IMR-90 (cell line): ENCODE measurements at places on chromosomes 12 and 14. TPM values are rescaled to one million over a fixed set of nuclear protein-coding genes. Genes with fewer than 3 reads are reported as not detected.

- DNase-seq: no peak
Observed at GRCh38 chr12:57270966-57271470, 20.0 kb upstream of the STAC3 start.

- no peak for DNase-seq
Observed at GRCh38 chr12:51632623-51633022, 41.6 kb downstream of the SCN8A start.

Gene PLEKHA5
- polyA plus RNA-seq: 4.3 and 5.3 TPM in 2 replicates

Gene PRH1
- polyA plus RNA-seq: 2.3 and 3.0 TPM in 2 replicates

Gene ADAMTS20
- not detected in 2 replicates for polyA plus RNA-seq

GRCh38 chr14:58724702-58725101, 86.9 kb downstream of the DACT1 start:
- DNase-seq: no peak

DNA sequence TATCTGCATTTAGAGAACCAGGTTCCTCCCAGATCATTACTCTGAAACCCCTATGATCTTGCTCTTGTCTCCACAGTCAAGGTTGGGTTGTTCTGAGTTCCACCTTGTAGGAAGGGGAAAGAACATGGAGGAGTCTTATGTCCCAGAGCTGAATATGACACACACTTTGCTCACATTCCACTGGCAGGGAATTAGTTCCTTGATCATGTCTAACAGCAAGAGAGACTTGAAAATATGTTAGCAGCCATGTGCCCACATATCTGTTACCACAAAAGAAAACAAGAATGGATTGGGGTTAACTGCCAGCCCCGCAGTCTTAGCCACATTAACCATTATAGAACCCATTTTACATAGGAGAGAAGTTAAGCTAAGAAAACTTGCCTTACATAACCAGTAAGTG, 71.1 kb upstream of the MDM1 start:
- no peak for DNase-seq
